ENCODE measurements at places on chromosomes 4 and X.
A peak's percentile ranks its signal among the peaks of the same experiment; 100 is the strongest.

GRCh38 chr4:99301376-99302164 lies 10.8 kb upstream of the ADH1A start:
- DNase-seq = no peak

- no peak for DNase-seq
These were observed 10.2 kb downstream of the GRSF1 start for GRCh38 chr4:70829492-70829891.

- DNase-seq = no peak
These were observed 43.8 kb downstream of the HPGDS start for GRCh38 chr4:94298725-94299252.

- no peak for DNase-seq
These were observed 197.6 kb upstream of the KLF3 start for GRCh38 chr4:38466401-38466800.

DNA sequence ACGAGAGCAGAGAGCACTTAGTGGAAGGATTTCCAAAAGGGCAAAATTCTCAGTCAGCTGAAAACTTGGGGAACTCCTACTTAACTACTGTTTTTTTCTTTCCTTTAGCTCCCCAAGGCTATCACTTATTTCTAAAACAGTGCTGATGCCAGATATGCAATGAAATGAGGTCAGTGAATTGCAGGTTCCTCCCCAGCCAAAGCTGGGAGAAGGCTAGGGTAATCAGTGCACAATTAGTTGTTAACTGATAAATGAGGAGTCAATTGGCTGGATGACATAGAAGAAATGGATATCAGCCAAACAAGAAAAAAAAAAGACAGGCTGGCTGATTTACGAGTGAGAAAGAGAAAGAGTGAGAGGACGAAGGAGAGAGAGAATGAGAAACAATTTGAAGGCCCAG lies 195.6 kb downstream of the GPC3 start:
- no peak for DNase-seq

- no peak for DNase-seq
These were observed 34.4 kb downstream of the PTTG2 start for GRCh38 chr4:37994569-37994968.

- DNase-seq = no peak
These were observed 178.2 kb upstream of the HCCS start for GRCh38 chrX:10932842-10933440.

- DNase-seq = no peak
These were observed 28.6 kb upstream of the FAM193A start for GRCh38 chr4:2507855-2508254.

DNA sequence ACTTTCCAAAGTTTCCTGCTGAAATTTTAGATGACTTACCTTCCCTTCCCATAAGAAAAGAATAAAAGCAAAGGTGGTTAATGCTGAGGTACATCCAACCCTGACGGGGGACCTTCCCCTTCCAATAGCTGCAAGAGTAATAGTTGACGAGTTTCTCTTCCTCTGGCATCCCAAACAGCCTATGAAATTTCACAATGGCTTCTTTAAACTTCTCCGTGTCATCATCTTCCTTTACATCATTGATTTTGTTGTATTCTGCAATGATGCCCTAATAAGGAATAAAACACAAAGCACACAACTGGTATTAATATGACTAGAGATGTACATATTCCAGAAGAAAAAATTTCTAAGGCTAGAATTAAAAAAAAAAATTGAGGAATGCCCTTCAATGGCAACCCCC lies 76.6 kb downstream of the TBC1D9 start:
- no peak for DNase-seq

- DNase-seq = no peak
These were observed 10.8 kb upstream of the CITED1 start for GRCh38 chrX:72316408-72317110.

- peak; percentile 84 for DNase-seq
These were observed 73.1 kb downstream of the PACRGL start for GRCh38 chr4:20773144-20773997.
